ENCODE measurements at places on chromosomes 4 and X. TPM values are rescaled to one million over a fixed set of nuclear protein-coding genes. Genes with fewer than 3 reads are reported as not detected.

The MAGEC2 gene
- total RNA-seq = not detected

The OTC gene
- 1.4 TPM for total RNA-seq

The MAGED4B gene
- total RNA-seq = 44.8 TPM

The GAGE12J gene
- total RNA-seq = not detected

DNA sequence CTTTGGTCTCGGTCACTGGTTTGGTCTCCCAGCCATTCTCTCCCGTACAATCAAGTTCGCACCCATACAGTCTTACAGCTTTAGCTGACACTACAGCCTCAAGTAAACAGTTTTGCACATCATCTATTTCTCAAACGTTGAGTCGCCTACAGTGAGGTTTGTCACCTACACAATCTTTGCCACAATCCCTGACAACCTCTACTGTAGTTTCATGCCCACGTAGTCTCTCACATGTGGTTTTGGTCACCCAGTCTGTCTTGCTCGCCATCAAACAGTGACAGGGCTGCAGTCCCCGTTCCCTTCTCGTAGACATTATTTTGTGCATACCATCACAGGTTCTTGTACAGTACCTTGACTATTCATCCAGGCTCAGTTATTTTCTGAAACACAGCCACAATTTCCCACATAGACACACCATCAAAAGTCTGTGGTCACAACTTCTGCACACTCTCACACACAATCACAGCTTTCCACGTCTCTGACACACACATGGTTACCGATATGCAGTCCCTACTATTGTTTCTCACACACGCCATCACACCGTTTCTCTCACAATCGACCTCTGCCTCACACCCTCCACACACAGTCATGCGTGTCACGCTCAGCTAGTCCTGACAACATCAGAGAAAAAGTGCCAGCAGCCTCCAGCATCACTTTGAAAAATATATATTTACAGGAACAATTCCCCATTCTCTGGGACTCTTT, 5.3 kb upstream of the CFP start:
- no peaks in the 10 kb centered on the region for H3K27me3 ChIP-seq
- no peaks in the 10 kb centered on the region for H3K36me3 ChIP-seq
- no peak overlapping the region for H3K27ac ChIP-seq
- DNase-seq = no peak
- no peaks in the 10 kb centered on the region for H3K4me1 ChIP-seq

DNA sequence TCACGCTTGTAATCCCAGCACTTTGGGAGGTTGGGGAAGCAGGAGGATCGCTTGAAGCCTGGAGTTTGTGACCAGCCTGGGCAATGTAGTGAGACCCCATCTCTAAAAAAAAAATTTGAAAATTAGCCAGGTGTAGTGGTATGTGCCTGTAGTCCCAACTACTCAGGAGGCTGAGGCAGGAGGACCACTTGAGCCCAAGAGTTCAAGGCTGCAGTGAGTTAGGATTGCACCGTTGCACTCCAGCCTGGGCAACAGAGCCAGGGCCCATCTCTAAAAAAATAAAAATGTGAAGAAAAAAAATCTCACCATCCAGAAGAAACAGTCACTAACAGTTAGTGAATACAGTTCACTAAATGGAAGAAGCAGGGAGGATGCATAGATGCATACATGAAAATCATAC, 34.8 kb downstream of the TMEM271 start:
- H3K27ac ChIP-seq = no peak overlapping the region
- H3K4me1 ChIP-seq = no peaks in the 10 kb centered on the region
- H3K36me3 ChIP-seq = no peaks in the 10 kb centered on the region
- H3K4me3 ChIP-seq = no peak overlapping the region

DNA sequence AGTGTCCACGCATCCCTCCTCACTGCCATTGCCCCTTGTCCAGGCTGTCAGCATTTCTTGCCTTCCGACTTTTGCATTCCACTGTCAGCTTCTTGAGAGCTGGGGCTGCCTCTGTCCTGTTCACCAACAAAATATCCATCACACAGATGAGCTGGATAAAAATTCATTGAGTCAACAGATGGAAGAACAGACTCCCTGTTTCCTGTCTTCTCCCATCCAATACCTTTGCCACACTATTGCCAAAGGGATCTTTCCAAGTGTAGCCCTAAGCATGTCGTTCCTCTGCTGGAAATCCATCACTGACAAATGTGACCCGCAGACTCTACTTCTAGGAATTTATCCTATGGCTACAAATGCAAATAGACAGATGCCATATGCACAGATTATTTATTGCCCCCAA, 78.0 kb upstream of the PJA1 start:
- no peaks in the 10 kb centered on the region for H3K4me1 ChIP-seq
- H3K4me3 ChIP-seq = no peak overlapping the region
- H3K36me3 ChIP-seq = no peaks in the 10 kb centered on the region
- no peak for DNase-seq

DNA sequence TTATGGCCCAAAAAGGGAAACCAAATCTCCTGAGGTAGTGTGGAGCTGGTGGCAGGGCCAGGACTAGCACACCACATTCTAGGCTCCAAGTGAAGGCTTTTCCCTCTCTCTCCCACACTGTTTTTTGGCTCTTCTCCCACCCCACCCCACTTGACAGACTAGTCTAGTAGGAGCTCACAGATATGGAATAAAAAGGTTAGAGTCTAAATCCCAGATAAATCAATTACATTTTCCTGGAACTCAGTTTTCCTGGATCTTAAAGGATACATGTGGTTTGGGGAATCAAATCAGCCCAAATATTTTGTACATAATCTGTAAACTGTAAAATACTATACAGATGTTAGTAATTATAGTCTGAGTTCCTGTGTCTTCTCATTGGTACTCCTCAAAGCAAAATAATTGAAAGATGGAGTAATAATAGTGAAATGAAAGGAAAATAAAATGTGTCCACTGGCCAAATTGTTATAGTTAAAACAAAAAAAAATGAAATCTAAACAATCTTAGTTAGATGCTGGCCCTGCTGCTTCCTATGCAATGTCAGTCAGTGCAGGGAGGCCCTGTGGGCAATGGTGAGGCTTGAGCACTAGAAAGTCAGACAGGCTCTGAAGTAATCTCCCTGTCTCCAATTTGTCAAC, 370.4 kb upstream of the CPEB2 start:
- H3K27me3 ChIP-seq = no peaks in the 10 kb centered on the region
- H3K27ac ChIP-seq = no peak overlapping the region
- no peaks in the 10 kb centered on the region for H3K36me3 ChIP-seq
- no peak overlapping the region for H3K4me3 ChIP-seq

DNA sequence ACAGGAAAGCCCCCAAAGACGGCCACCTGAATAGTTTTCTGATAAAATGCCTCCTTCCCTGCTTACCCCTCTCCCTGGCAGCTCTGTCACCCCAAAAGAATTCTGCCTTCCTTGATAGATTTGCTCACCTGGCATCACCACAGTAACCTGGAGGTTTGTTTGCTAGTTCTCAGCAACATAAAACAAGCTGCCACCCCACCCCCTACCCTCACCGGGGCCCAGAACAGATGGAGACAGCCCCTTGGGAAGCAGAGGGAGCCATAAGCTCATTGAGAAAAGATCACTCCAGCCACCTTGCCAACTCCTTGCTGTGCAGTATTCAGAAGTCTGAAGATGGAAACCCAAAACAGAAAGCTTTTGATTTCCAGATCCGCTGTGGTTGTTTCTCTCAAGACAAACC, 108.6 kb downstream of the DHX15 start:
- H3K27me3 ChIP-seq = peaks cover 45% of the 10 kb centered on the region
- H3K4me1 ChIP-seq = peaks cover 24% of the 10 kb centered on the region
- H3K4me3 ChIP-seq = no peak overlapping the region
- no peak for DNase-seq

DNA sequence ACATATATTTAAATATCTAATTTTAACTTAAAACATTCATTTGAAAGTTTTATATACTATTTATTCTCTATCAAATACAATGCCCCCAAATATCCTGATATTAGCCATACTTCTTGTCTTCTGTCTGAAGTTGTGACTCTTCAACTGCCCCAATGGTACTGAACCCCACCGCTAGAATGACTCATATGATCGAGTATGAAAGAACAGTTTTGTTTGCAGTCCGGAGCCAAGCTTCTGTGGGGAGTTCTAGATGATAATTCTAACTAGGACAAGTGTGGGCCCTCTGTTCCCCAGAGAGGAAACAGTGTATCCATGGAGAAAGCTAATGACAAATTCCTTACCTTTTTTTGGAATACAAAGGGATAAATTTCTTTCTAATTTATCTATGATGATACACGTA, 24.7 kb upstream of the CT47A1 start:
- no peaks in the 10 kb centered on the region for H3K36me3 ChIP-seq
- H3K27me3 ChIP-seq = no peaks in the 10 kb centered on the region
- H3K4me3 ChIP-seq = no peak overlapping the region
- H3K4me1 ChIP-seq = no peaks in the 10 kb centered on the region
- DNase-seq = no peak

DNA sequence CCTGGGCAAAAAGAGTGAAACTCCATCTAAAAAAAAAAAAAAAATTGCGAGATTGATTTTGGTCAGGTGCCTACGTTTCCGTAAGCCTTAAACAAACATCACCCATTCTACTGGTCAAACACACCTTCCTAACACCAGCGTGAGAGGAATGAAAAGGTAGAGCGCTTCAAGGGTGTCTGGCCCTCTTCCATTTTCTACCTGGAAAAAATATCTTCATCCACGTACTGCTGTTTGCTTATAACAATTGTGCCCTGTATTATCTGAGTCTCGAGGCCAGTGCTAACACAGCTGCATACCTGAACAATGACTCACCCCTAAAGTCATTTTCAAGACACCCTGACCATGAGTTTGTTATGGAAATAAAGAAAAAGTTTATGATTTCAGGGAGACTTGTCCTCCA, 13.9 kb downstream of the TMSB4X start:
- DNase-seq = no peak
- H3K27me3 ChIP-seq = no peaks in the 10 kb centered on the region
- H3K4me1 ChIP-seq = no peaks in the 10 kb centered on the region

- H3K27me3 ChIP-seq = no peaks in the 10 kb centered on the region
- H3K4me3 ChIP-seq = no peak overlapping the region
- H3K4me1 ChIP-seq = no peaks in the 10 kb centered on the region
- no peak for DNase-seq
- no peak overlapping the region for H3K27ac ChIP-seq
Measured at GRCh38 chr4:69617083-69617694, 22.3 kb downstream of the UGT2A2 start.

DNA sequence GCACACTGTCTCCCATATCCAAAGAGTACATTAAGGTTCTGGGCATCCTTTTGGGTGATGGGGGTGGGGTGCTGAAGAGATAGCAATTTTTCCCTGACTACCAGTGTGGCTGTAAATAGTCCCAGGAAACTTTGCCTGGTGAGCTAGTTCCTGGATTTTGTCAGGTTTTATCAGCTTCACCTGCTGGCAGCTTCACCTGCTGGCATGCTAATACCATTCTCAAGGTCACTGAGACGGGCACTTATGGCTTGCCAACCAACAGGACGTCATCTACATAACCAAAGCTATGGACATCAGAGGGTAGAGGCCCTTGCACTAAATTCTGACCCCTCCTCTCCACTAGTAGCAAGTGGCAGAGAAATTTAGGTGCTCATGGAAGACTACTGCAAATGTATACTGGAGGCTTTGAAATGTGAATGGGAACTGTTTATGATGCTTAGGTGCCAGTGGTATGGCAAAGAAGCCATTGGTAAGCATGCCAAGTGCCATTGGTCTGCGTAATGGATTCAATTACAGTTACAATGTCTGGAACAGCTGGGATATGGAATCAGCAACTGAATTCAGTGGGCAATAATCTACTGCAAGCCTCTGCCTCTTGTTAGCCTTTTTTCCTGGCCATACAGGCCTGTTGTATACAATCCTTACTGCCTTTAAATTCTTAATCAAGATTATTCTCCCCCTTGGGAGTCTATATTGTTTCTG, 71.6 kb upstream of the SH3RF1 start:
- H3K27ac ChIP-seq = no peak overlapping the region
- no peaks in the 10 kb centered on the region for H3K4me1 ChIP-seq
- DNase-seq = no peak

GRCh38 chrX:51795136-51795535, 51.9 kb downstream of the GSPT2 start:
- no peaks in the 10 kb centered on the region for H3K4me1 ChIP-seq
- no peaks in the 10 kb centered on the region for H3K27me3 ChIP-seq
- no peak overlapping the region for H3K4me3 ChIP-seq
- H3K27ac ChIP-seq = no peak overlapping the region
- no peak for DNase-seq

GRCh38 chr4:126647756-126648397, 984.9 kb upstream of the INTU start:
- no peaks in the 10 kb centered on the region for H3K36me3 ChIP-seq
- H3K27ac ChIP-seq = no peak overlapping the region
- no peak for DNase-seq
- H3K4me3 ChIP-seq = no peak overlapping the region

- H3K4me3 ChIP-seq = no peak overlapping the region
- no peaks in the 10 kb centered on the region for H3K27me3 ChIP-seq
- DNase-seq = no peak
- no peak overlapping the region for H3K27ac ChIP-seq
- H3K36me3 ChIP-seq = no peaks in the 10 kb centered on the region
Measured at GRCh38 chr4:99790796-99791617, 25.6 kb upstream of the DAPP1 start.

DNA sequence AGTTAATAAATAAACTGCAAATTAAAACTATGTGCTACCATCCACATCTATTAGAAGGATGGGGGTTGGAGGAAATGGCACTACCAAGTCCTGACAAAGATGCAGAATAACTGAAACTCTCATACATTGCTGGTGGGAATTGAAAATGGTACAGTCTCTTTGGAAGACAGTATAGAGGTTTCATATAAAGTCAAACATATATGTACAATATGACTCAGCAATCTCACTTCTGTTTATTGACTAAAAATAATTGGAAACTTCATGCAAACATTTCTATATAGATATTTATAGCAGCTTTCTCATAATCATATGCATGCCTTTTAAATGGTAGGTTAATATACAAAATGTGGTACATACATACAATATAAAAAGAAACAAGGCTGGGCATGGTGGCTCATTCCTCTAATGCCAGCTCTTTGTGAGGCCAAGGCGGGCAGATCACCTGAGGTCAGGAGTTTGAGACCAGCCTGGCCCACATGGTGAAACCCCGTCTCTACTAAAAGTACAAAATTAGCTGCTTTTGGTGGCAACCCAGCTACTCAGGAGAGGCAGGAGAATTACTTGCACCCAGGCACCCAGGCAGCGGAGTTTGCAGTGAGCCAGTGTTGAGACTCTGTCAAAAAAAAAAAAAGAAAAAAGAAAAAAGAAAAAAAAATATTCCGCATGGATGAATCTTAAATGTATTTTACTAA, 225.0 kb upstream of the CXXC4 start:
- no peak overlapping the region for H3K4me3 ChIP-seq
- H3K27me3 ChIP-seq = no peaks in the 10 kb centered on the region
- H3K27ac ChIP-seq = no peak overlapping the region
- no peaks in the 10 kb centered on the region for H3K36me3 ChIP-seq
- H3K4me1 ChIP-seq = no peaks in the 10 kb centered on the region

GRCh38 chrX:71578253-71579135, at the start of gene GCNA:
Gene GCNA, plus strand, starts transcription at chrX:71578437. Its CDS starts 2,385 bp downstream, at chrX:71580822.
- no peaks in the 10 kb centered on the region for H3K27me3 ChIP-seq
- DNase-seq = no peak
- no peak within 1 kb of the TSS for H3K27ac ChIP-seq
- no peak within 1 kb of the TSS for H3K4me3 ChIP-seq

All from transverse colon (tissue), 4 donors.